ENCODE measurements at places on chromosomes 4 and X.

- no peak for DNase-seq
Measured at GRCh38 chrX:7759830-7760229, 83.1 kb upstream of the VCX start.

- DNase-seq: no peak
Measured at GRCh38 chrX:129145840-129146272, 377.4 kb downstream of the SMARCA1 start.

DNA sequence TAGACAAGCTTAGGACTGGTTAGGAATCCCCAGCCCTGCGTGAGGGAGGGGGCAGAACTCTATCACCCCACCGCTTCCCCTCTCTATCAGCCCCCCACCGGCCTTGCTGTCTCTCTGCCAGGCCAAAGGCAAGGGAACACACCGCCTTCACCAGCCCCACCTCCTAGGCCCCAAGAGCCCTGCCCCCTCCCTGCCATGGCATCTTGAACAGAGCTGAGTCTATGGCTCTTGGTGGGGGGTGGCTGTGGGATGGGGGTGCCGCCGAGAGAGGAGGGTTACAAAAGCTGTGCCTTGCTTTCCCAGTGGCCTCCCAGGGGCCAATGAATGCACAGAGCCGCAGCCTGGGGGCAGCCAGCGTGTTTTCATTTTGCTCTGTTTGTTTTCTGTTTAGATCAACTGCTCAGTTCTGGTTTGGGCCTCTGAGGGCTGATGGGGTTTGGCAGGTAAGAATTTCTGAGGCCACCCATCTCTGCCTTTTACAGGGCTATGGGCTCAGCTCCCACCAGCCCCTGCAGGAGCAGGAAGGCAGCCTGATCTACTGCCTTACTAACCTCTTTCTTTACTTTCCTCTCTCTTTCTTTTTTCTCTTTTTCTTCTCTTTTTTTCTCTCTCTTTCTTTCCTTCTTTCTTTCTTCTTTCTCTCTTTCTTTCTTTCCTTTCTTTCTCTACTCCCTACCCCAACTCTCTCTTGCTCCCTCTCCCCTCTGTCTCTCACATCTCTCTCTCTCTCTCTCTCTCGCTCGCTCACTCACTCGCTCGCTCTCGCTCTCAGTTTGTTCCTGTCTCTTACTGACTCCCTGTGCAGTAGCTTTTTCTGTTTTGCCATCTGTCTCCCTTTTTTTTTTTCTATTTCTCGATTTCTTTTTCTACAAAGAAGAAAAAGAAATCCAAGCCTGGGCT is 128.3 kb downstream of the PJA1 start:
- DNase-seq: no peak

DNA sequence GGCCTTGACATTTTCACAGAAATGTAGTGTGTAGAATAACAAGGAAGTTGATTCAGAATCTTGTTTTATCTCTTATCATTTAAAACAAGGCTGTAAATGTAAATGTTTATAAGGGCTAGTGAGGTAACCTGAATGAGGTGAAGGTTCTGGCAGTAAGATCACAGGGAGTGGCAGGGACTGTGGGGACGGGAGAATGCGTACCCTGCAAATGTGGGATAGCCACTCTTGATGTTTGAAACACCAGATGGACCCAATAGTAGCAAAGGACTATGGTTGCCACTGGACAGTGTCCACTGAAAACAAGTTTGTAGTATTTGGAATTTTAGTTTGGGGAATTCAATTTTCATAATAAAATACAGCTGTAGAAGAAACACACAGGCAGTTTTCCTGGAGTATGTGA is 155.3 kb downstream of the FHIP1A start:
- no peak for DNase-seq

GRCh38 chrX:55623100-55623499 is at the start of gene FOXR2:
TSS of gene FOXR2 (plus strand) at chrX:55623400. CDS start at chrX:55623712, 312 bp downstream.
- no peak for DNase-seq

GRCh38 chr4:139317635-139318034 is 15.4 kb upstream of the NDUFC1 start:
- DNase-seq: no peak

GRCh38 chr4:147479786-147480185 is 1.1 kb upstream of the EDNRA start:
- no peak for DNase-seq

GRCh38 chr4:153249199-153250041 is 45.2 kb downstream of the TRIM2 start:
- DNase-seq: peak; percentile 86

DNA sequence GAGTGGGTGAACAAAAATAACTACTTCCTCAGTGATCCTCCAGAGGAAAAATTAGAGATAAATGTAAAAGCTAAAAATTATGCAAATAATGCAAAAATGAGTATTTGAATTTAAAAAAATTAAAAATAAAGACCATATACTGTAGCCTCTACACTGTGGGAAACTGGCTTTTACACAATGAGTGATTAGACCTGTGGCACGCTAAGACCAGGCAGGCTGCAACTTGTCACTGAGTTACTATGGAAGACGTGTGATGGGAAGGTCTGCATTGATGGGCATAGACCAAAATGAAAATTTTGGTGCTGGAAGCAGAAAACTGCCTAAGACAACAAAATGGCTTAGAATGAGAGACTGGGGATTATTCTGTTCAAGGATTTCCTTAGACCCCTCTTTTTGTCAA is 30.2 kb downstream of the BTC start:
- DNase-seq: no peak

DNA sequence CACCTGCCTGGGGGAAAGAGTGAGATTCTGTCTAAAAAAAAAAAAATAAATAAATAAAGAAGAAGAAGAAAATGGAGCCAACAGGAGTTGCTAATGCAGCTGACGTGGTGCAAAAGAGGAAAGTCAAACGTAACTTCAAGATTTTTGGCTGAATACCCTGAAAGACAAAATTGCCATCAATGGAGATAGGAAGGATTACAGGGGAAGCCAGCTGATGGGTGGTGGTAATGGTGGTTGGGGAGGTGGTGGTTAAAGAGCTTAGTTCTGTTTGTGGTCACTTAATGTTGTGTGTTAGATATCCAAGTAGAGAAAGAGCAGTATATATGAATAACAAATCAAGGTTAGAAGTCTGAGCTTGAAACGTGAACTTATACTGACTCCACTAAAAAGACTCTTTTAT is 225.4 kb downstream of the ARHGAP24 start:
- DNase-seq: no peak

GRCh38 chr4:182593402-182593801 is 323.8 kb downstream of the DCTD start:
- no peak for DNase-seq

GRCh38 chrX:153392642-153393321 is 8.4 kb downstream of the PNMA6E start:
- DNase-seq: no peak

DNA sequence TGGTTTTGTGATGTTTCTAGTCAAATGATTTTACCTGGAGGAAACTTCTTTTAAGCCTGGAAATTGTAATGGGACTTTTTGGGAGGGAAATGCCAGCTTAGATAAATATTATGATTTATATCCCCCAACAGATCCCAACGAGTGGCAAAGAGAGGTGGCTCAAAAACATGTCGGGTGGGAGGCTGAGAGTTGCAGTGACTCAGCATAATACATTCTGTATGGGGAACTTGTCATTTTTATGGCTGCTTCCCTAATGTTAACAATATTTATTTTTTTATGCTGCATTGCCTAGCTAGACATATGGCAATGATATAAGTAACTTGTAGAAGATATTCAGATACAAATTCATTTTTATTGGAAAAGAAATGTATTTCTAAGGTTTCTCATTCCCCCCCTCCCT is 219.0 kb downstream of the ARHGAP10 start:
- no peak for DNase-seq

DNA sequence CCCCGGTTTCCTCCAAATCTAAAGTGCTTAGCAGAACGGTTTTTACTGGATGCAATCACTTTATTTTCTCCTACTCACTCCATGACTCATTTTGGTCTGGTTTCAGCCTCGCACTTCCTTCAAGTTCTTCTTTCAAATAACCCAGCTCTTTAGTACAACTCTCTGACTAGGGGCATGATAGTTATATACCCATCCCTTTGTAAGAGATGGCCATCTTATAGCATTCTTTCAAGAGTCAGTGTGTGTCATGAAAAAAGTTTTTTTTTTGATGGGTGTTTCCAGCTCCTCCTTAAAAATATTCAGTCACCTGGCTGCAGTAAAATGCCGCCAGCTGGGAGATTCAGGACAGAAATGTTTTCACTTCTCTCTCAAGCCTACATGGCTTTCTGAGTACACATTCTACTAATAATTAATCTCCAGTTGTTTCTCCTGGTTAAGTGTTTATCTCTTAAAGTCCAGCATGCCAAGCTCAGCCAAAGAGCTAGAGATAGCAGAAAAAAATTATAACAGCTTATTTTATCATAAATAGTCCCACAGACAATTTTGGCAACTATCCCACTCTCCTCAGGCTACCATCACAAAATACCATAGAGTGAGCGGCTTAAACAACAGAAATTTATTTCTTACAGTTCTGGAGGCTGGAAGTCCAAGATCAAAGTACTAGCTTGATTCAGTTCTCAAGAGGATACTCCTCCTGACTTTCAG is 139.3 kb downstream of the GASK1B start:
- no peak for DNase-seq

DNA sequence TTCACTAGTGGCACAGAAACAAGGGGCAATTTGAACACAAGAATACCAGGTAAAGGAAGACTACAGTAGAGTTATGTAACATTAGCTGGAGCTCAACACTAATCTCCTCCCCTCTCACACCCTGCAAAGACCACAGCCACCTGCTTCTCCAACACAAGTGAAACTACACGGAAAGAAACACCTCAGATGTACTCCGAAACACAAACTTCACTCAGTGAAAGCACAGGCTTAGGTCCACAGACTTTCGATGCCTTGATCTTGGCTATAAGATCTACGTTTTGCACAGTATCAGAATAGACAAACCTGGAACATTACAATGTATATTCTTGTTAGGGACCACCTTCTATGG is 7.6 kb downstream of the ACSL1 start:
- no peak for DNase-seq

- DNase-seq: no peak
Measured at GRCh38 chrX:110408949-110409588, 50.4 kb downstream of the RTL9 start.

- DNase-seq: peak; percentile 94
Measured at GRCh38 chr4:184534511-184535391, 60.4 kb upstream of the IRF2 start.

DNA sequence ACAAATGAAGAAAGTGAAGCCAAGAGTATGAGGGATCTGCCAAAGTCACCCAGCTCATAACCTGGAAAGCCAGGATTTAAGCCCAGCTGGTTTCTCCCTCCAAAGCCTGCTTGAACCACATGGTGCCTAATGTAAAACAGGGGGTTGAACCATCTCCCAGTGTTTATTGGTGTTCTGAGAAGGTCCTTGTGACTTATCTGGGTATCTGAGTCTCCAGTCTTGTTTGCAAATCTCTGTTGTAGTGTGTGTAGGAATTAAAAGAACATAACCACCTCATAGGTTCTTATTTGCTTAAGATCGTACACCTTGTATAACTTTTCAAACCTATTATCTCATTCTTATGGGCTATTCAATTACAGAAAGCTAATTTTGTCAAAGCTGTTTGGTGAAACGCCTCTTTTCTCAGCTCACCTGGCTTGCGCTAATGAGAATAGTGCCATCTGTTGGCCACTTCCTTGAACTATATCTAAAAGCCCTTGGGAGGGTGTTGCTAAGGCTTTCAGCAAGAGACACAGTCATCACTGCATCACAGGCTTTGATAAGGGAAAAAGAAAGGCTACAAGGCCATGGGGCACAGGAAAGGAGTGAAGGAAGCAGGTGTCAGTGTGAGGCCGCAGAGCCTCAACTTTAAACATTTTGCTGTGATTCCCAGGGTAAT is 34.0 kb downstream of the ETDB start:
- DNase-seq: peak; percentile 36

GRCh38 chrX:96474029-96474740 is 210.5 kb upstream of the DIAPH2 start:
- DNase-seq: no peak

- peak; percentile 10 for DNase-seq
Measured at GRCh38 chr4:51885363-51885762, 42.4 kb downstream of the DCUN1D4 start.

GRCh38 chr4:118585015-118585414 is 100.2 kb upstream of the METTL14 start:
- DNase-seq: no peak

- no peak for DNase-seq
Measured at GRCh38 chrX:14039344-14039743, 9.7 kb upstream of the GEMIN8 start.

DNA sequence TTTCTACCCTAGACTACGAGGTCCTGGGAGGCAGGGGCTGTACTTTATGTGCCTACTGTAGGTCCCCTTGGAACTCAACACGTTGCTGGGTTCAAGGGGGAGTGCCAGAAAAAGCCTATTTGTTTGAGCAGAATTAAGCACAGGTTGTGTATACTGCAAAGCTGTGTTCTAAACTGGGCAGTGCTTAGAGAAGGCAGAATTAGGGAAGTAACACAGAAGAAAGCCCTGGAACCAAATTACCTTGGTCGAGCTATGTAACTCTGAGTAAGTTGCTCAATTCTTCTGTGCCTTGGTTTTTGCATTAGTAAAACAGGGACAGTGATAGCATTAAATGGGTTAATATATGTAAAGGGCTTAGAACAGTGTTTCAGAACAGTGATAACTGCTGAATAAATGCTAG is 245.0 kb upstream of the SFRP2 start:
- DNase-seq: no peak

DNA sequence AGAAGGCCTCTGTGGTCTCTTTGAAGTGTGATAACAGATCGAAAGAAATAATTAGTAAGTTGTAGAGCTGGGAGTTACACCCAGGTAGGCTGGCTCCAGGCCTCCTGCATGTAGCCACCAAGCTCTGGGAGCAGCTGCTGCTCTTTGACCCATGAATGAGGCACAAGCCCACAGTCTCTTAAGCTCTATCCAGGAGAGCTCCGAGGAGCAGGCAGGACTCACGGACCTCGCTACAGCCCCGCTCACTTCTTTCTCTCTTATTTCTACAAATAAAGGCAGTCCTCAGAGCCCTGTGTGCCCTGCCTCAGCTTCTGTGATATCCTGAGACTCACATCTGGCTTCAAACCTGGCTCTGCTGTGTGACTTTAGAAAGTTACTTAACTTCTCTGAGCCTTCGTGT is 86.9 kb downstream of the EVC start:
- no peak for DNase-seq

DNA sequence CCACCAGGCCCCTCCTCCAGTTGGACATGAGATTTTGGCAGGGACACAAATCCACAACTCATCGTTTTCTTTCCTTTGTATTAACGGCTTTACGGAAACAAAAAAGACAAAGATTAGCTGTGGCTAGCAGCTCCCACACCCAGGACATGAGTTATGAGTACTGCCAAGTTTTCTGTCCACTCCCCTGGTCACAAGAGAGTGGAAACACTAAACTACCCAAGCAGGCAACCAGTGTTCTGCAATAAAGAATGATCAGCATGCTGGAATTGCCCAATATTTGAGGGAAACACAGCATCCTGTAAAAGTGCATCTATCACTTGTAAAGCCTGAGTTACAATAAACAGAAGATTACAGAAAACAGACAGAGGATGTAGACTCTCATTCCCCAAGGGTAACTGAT is 358.4 kb downstream of the NLGN4X start:
- no peak for DNase-seq

DNA sequence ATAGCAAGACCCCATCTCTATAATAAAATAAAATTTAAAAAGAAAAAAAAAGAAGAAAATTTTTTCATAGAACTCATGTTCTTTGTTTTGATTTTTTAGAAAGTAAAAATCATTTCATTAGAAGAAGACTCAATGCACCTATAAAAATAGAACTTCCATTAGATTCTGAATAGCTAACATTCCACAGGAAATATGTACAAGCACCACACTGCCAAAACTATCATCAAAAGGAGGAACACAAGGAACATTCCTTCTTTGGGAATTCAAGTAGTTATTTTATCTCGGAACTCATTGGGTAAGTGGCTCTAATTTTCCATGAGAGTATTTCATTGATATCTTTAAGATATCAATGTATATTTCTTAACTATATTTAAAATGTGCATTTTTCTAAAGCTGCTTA is 157.6 kb downstream of the CAMK2D start:
- DNase-seq: no peak

Measured in foreskin melanocyte (primary cell).